Stimulated activated CD4-positive, alpha-beta T cell treated with anti-CD3 and anti-CD28 coated beads, Interleukin-2, amount 100 ng/mL, for 48 hours (primary cell): ENCODE measurements at places on chromosomes 16 and 17.

DNA sequence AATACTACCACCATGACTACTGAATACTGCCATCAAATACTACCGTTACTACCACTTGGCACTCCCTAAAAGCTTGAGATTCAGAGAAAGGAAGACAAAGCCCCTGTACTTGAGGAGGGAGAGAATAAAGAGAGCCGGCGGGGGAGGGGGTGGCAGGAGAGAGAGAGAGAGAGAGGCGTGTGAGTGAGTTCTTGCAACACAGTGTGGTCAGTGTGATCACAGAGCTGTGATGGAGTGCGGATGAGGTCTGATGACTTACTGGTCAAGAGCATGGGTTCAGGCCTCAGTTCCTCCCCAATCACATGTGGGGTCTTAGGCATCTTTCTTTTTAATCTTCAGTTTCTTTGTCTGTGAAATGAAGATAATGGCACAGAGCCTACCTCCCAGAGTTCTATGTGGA, 19.2 kb downstream of the PRKCB start:
- DNase-seq = no peak

GRCh38 chr16:6374821-6375220, 957.8 kb upstream of the RBFOX1 start:
- no peak for DNase-seq

DNA sequence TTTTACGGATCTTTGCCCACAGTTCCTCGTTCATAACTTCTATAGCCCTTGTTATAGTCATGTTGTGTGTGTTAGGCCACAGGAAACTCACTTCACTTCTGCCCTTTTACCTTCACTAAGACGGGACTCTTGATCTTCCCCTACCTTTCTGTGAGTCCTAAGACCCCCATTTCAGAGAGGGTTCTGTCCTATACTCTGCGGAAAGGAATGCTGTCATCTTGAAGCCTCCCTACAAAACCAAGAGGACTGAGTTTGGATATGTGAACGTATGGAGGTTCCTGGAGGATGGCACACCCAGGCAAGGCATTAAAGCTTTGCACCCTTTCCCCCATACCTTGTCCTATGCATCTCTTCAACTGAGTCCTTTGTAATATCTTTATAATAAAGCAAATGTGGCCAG, 3.7 kb downstream of the UBB start:
- DNase-seq = no peak

- DNase-seq = no peak
These were observed 5.3 kb upstream of the POLR3E start for GRCh38 chr16:22291860-22292318.

GRCh38 chr16:51237861-51238378, 86.8 kb upstream of the SALL1 start:
- DNase-seq = no peak

- no peak for DNase-seq
These were observed 435.5 kb downstream of the MAF start for GRCh38 chr16:79165079-79165478.

DNA sequence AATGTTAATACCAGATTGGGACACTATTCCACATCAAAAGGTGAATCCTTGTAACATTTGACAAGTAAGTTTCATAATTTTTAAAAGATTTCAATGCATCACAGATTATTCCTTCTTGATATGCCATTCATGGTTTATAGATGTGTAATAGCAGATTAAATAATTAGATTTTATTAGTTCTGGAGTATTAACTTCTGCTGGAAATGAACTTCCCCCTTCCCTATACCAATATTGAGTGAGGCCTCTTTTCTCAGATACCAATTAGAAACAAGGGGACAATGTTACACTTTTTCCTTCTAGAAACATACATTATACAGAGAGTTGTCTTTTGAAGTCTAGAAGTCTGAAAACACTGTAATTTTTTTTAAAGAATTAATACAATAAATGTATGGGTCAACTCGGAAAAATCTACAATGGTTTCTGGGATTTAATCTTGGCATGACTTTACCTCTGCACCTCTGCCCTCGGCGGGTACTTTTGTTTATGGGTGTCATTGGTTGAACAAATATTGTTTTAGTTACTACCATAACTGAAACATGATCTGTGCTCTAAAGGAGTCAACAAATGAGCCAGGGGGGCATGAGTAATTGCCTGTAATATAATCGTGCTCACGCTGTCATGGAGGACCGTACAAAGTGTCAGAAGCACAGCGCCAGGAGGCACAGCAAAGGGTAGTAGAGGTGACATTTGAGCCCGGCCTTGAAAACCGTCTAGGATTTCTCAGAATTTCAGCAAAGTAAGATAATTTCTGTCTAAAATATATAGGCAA, 8.2 kb downstream of the LRRC37B start:
- DNase-seq = no peak

DNA sequence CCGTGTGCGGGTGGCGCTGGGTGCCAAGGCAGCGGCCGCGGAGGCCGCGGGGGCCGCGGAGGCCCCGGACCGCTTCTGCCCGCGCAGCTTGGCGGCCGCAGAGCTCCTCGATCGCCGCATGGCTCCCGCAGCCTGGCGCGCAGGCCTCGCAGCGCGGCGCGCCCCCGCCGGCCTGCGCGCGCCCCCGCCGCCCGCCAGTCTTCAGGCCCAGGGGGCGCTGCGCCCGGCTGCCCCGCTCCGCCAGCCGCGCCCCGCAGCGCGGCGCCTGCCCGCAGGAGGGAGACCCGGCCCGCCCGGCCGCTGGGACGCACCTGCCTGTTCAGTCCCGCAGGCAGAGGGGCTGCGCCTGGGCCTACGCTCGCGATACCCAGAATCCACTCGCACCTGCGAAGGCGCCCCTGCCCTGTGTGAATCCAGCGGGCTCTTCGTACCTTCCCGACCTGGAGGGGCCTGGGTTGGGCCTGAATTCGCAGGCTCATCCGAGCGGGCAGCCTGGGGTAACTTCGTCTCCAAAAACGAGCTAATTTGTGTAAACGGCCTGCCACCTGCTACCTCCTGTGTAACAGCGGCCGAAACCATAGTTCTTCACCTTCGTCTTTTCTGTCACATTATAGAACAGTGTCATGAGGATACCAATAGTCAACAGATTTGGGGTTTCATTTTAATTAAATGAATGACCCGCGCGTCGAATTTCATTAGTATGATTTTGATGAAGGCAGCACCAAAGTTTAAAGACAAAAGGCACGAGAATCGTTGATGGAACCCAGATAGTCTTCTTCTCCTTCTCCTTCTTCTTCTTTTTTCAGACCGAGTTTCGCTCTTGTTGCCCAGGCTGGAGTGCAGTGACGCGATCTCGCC, at the start of gene CENPV:
TSS of gene CENPV (minus strand) at position 153 of the 858 bp plus-strand sequence. CDS start at position 120, 33 bp downstream.
- DNase-seq = peak; percentile 65

DNA sequence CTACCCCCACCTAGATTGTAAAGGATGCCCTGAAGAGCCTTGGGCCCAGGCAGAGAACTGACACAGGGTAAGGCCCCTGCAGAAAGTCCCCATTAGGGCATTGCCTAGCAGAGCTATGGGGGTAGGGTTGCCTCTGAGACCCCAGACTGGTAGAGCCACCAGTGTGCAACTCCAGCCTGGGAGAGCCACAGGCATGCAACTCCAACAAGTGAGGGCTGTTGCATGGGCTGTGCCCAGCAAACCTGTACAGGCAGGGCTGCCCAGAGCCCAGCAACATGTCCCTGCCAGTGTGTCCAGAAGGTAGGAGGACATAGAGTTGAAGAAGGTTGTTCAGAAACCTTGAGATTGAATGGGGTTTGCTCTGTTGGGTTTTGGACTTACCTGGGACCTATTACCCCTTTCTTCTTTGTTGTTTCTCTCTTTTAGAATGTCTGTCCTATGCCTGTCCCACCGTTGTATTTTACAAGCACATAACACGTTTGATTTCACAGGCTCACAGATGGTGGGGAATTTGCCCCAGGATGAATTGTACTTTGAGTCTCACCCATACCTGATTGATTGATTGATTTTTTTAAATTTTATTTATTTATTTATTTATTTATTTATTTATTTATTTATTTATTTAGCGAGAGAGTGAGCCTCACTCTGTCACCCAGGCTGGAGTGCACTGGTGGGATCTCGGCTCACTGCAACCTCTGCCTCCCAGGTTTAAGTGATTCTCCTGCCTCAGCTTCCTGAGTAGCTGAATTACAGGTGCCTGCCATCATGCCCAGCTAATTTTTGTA, 16.4 kb downstream of the SGF29 start:
- DNase-seq = no peak

DNA sequence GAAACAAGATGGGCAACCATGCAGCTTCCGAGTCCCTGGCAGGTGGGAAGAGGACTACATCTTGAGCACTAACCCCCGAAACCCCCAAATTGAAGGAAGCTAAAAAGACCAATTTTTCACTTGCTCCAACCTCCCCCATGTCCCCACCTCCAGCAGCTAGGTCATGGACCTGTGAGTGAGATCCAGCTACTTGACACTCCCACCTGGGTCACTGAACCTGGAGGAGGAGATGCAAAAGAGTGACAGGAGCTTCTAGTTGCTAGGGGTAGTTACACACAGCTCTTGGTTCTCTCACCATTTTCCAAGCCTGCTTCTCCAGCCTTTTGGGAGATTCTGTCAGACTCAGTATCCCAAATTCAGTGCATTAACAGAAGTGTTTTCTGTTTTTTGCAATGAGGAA, 11.2 kb downstream of the PDZD9 start:
- no peak for DNase-seq

GRCh38 chr17:17027442-17028058, 14.7 kb upstream of the MPRIP start:
- no peak for DNase-seq

DNA sequence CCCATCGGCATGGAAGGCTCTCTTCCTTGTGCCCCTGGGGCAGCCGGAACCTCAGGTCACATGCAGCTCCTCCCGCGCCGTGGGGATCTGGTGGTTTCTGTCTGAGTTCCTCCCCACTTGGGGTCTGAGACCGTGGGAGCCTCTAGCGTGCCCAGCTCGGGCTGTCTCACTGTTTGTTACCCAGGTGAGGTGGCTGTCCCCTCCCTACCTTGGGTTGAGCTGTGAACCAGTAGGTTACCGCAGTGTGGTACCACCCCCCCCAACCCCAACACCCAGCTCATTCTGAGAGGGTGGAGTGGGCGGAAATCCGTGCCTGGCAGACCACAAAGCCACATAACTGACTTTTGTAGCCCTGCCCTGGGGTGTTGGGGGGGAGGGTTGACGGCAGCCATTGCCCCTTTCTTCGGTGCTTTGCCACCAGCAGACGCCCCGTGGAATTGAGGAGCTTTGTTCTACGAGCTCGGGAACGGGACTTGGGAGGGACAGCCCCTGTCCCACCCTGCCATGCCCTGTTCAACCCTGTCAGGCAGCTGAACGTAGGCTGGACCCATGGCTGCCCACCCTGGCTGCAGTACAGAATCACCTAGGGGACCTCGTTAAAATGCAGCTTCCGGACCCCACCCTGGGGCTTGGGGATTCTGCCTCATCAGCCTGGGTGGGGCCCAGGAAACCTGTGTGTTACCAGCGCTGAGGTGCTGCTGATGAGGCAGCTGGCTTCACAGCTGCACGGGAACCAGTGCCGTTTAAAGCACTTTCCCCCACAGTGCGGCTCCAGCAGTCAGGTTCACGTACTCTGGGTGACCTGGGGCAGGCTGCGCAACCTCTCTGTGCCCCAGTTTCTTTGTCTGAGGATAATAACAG, 18.5 kb downstream of the RAP1GAP2 start:
- DNase-seq = peak; percentile 70

GRCh38 chr17:72349011-72349410, 228.2 kb downstream of the SOX9 start:
- DNase-seq = no peak

DNA sequence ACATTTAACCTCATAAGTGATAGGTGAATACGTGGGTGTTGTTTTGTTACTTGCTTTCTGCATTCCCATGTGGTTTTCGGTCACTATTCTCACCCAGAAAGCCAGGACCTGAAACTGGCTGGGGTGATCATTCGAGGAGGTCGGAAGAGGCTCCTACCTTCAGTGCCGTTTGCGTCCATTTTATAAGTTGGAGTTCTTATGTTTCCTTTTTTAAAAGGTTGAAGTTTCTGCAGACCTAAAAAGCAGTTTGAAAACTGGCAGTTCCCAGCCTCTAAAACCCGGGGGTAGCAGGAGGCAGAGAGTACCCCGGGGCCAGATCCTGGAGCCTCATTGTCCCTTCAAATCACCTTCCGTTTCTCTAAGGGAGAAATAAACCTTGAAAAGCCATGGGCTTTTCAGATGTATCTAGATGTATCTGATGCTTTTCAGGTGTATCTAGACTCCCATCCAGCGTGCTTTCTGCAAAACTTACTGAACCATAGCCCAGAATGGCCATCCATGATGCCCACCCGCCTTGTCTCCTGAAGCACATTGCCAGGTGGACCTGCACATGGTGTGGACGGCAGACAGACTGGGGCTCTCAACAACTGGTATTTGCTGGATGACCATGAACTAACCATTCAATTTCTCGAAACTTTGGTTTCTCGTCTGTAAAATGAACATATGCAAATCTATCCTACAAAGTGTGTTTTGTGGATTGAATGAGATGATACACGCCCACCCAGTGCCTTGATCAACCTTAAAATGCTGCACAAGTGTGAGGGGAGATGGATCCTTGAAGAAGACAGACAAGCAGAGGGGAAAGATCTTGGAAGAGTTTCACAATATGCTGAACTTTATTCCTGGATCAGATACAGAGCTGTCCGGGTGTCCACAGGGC, 1.3 kb downstream of the NLRC5 start:
- no peak for DNase-seq

- no peak for DNase-seq
These were observed 21.9 kb downstream of the FA2H start for GRCh38 chr16:74752756-74753155.
